ENCODE measurements at places on chromosomes 3 and 15.

DNA sequence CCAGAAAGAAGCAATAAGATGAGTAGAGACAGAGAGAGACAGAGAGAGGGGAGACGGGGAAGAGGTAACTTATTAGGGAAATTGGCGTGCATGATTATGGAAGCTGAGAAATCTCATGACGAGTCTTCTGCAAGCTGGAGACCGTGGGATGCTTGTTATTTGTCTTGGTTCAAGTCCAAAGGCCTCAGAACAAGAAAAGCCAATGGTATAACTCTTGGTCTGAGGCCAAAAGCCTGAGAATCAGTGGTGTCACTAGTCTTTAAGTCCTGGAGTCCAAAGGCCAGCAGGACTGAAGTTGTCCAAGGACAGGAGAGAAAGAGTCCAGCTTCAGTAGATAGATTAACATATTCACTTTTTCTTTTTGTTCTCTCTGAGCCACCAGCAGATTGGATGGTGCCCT is 613.6 kb downstream of the CADM2 start:
- no peaks in the 10 kb centered on the region for H3K4me1 ChIP-seq
- no peaks in the 10 kb centered on the region for H3K36me3 ChIP-seq
- no peak for DNase-seq
- H3K27ac ChIP-seq: no peak overlapping the region
- no peak overlapping the region for H3K4me3 ChIP-seq

DNA sequence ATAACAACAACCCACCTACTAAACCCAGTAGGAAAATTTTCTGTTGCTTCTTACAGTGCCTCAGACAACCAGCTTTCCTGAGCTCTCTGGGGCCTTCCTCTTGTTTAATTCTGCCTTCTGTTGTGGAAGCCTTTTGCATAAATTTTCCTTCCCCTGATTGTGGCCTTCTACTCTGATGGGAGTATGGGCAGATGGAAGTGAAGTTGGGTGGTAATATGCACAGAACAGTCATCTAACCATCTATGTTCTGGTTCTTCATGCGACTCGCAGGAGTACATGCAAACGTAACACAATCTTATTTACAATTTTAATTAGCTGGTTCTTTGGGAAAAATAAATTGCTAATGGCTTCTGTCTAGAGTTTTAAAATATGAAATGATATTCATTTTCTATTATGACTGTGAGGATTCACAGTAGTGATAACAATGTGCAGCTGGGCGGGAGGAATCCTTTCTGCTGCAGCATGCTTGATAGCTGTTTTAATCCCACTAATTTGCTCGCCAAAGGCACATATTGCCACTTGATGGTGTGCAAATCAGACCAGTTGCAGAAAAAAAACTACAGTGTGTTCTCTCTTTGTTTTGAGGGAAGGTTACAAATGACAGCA is 311.5 kb upstream of the ROPN1 start:
- H3K36me3 ChIP-seq: no peaks in the 10 kb centered on the region
- no peak overlapping the region for H3K4me3 ChIP-seq
- H3K4me1 ChIP-seq: no peaks in the 10 kb centered on the region
- peaks cover 8% of the 10 kb centered on the region for H3K27me3 ChIP-seq
- H3K27ac ChIP-seq: no peak overlapping the region

GRCh38 chr3:170689893-170690660 is 104.2 kb upstream of the SLC7A14 start:
- DNase-seq: peak; percentile 47
- no peak overlapping the region for H3K4me3 ChIP-seq
- H3K36me3 ChIP-seq: no peaks in the 10 kb centered on the region
- no peak overlapping the region for H3K27ac ChIP-seq

- H3K27ac ChIP-seq: no peak overlapping the region
- no peak overlapping the region for H3K4me3 ChIP-seq
- peaks cover 11% of the 10 kb centered on the region for H3K4me1 ChIP-seq
- no peak for DNase-seq
- H3K27me3 ChIP-seq: peaks cover 3% of the 10 kb centered on the region
Observed at GRCh38 chr15:58951388-58952007, 18.0 kb upstream of the SLTM start.

GRCh38 chr15:52021128-52021671 is 2.2 kb downstream of the MAPK6 start:
- peak; percentile 74 for DNase-seq
- H3K27ac ChIP-seq: peak overlapping the region; percentile 91
- H3K27me3 ChIP-seq: peaks cover 4% of the 10 kb centered on the region
- H3K4me1 ChIP-seq: peaks cover 38% of the 10 kb centered on the region
- H3K4me3 ChIP-seq: peak overlapping the region; percentile 87
- H3K36me3 ChIP-seq: peaks cover 9% of the 10 kb centered on the region

DNA sequence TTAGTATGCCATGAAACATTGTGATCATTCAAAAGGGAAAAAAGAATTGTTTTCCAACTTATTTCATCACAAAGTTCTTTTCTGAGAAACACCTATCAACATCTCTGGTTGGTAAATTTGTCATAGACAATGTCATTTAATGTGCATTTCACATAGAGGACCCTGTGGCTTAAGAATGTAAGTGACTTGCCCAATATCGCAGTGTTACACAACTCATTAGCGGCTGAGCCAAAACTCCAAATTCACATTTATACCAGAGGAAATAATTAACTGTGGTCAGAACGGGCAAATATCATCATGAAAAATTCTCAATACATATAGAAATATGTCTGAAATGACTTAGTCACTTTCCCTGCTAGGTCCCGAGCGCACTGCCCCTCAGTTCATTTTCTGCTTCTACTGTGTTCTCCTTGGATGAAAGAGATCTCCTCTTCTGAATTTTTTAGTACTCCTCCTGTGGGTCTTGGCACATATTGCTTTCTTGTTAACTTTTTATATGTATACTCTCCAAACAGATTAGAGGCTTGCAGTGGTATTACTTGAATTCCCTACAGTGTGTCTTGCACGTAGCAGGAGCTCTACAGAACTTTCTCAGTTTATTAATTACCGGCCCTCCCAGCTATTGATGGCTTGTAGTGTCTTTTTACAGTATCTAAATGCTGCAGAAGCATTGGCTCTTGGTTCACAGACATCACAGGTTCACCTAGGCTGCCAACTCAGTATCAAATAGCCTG is 33.1 kb downstream of the PTX3 start:
- no peaks in the 10 kb centered on the region for H3K36me3 ChIP-seq
- no peaks in the 10 kb centered on the region for H3K27me3 ChIP-seq
- DNase-seq: no peak
- H3K4me1 ChIP-seq: no peaks in the 10 kb centered on the region
- no peak overlapping the region for H3K4me3 ChIP-seq

GRCh38 chr3:31356941-31357340 is 175.8 kb upstream of the STT3B start:
- no peaks in the 10 kb centered on the region for H3K27me3 ChIP-seq
- no peak overlapping the region for H3K27ac ChIP-seq
- DNase-seq: no peak
- H3K4me1 ChIP-seq: peaks cover 11% of the 10 kb centered on the region
- H3K36me3 ChIP-seq: no peaks in the 10 kb centered on the region

GRCh38 chr3:45771831-45772230 is 24.5 kb downstream of the SLC6A20 start:
- no peak for DNase-seq
- no peak overlapping the region for H3K4me3 ChIP-seq
- H3K4me1 ChIP-seq: peaks cover 20% of the 10 kb centered on the region
- peaks cover 49% of the 10 kb centered on the region for H3K27me3 ChIP-seq
- no peaks in the 10 kb centered on the region for H3K36me3 ChIP-seq
- no peak overlapping the region for H3K27ac ChIP-seq

- H3K36me3 ChIP-seq: no peaks in the 10 kb centered on the region
- no peak overlapping the region for H3K27ac ChIP-seq
- DNase-seq: no peak
- H3K4me3 ChIP-seq: no peak overlapping the region
Observed at GRCh38 chr15:88810446-88810845, 7.2 kb downstream of the ACAN start.
